IPS DF 6.9 (cell line): ENCODE measurements at places on chromosomes 16 and 17.

GRCh38 chr17:61459142-61459809 is 7.1 kb downstream of the TBX4 start:
- no peak for DNase-seq

GRCh38 chr16:8355675-8356074 is 234.6 kb downstream of the TMEM114 start:
- no peak for DNase-seq

DNA sequence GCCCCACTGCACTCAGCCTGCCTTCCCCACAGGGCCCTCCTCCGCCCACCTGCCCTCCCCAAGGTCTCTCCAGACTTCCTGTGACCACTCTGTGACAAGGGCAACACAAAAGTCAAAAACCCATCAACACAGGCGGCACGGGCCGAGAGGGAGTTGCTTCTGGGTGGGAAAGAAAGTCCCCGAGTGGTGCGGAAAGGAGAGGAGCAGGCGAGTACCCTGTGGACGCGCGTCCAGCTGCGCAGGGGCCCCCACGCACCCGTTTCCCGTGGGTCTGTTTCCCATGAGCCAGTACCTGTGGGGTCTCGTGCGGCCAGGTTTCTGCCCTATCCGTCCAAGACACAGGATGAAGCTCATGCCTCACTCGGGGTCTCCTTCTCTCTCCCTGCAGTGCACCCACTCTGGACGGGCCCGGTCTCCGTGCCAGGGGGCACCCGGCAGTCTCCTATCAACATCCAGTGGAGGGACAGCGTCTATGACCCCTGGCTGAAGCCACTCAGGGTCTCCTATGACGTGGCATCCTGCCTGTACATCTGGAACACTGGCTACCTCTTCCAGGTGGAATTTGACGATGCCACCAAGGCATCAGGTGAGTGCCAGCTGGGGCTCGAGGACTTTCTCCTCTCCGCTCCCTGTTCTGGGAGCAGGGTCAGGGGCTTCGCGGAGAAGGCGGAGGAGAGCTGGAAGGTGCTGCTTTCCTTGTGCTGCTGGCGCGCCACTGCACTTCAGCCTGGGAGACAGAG is 12.2 kb downstream of the CD2BP2 start:
- no peak for DNase-seq

GRCh38 chr16:48126801-48127644 is 28.8 kb downstream of the ABCC12 start:
- DNase-seq, result no peak

- DNase-seq, result no peak
Observed at GRCh38 chr16:26317885-26318284, 626.1 kb downstream of the HS3ST4 start.

GRCh38 chr17:16649585-16649984 is 4.1 kb downstream of the ZNF624 start:
- DNase-seq, result no peak

DNA sequence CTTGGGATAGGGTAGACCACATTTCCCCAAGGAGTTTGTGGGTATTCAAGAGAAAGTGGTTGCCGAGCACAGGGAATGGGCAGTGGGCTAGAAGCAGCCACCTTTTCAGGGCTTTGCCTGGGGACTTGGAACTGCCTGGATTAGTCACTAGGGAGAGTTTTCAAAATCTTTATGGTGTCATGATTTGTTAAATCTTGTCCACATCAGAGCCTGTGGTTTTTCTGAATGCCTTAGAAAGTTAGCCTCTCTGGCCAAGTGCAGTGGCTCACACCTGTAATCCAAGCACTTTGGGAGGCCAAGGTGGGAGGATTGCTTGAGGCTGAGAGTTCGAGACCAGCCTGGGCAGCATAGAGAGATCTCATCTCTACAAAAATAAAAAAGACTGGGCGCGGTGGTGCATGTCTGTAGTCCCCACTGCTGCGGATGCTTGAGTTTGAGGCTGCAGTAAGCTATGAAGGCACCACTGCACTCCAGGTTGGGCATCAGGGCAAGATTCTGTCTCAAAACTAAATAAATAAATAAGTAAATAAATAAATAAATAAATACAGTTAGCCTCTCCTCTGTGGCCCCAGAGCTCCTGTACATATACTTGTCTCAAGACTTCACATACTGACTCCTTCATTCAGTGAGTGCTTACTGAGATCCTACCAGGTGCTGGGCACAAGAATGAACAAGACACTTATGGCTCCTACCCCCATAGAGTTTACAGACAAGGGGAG is 76.3 kb upstream of the HNF1B start:
- DNase-seq, result no peak

DNA sequence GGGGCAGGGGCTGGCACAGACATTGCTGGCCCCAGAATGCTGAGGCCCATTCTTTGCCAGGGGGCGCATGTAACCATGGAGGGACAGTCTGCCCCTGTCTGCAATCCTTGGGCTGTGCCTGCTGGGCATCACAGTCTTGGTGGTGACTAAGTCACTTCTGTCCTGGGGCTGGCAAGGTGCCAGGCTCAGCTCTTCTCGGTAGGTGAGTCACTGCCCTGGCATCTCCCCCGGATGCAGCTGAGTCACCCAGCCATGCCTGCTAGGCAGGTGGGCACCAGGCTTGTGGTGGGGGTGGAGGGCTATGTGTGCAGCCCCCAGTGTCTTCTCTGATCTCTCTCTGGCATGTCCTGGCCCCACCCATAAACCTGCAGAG is 5.6 kb downstream of the RARA start:
- DNase-seq, result no peak

DNA sequence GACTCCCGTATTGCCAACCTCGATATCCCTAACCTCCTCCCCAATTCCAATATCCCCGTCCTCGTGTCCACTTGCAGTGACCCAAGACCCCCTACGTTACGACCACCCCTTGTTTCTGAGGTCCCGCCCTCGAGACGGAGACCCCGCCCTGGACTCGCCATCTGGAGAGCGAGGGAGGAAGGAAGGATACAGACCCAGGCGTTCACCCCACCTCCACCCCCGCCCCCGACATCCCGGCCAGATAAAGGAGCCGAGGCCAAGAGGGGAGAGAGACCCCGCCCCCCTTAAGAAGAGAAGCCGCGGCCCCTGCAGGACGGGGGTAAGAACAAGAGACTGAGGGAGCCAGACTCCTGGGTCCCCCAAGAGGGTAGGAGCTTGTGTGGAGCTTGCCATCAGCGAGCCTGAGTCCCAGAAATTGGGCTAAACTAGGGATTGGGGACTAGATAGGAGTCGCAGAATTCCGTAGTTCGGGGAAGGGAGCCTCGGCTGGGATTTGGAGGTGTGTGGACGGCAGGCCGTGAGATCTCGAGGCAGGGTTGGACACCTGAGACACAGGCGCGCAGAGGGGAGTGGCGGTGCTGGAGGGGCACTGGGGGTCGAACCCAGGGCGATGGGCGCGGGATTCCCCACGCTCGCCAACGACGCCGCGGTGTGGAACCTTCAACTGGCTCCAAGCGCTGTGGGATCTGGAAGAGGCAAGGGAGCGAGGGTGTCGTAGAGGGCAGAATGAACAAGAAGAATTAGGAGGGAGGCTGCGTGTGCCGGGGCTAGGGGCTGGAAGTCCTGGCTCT is at the start of gene BCL6B:
BCL6B (plus strand) TSS at position 270 of the 791 bp plus-strand sequence. CDS start 622 bp downstream, outside the sequence.
- no peak for DNase-seq

GRCh38 chr16:55470533-55471371 is 8.2 kb upstream of the MMP2 start:
- no peak for DNase-seq

GRCh38 chr17:70230850-70231640 is 61.7 kb downstream of the KCNJ2 start:
- no peak for DNase-seq

DNA sequence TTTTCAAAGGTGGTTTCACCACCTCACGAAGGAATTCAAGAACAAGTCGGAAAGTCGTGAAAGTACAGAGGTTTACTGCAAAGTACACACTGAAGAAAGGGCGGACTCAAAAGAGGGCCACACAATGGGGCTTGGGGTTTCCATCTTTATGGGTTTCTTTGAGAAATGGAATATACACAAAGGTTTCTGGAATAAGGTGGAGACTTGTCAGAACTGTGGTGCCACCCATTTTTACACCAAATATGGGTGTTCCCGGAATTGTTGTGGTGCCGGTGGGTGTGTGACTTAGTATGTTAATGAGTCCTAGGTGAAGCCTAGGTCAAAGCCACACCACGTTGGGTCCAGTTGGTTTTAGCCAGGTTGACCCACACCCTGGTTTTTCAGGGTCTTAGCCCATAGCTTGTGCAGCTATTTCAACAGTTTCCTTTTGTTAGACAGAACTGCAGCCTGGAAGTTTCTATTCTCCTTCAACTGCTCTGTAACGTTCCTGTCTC is 567 bp upstream of the GCSH start:
- no peak for DNase-seq

GRCh38 chr17:28042721-28043291 is 329 bp downstream of the NLK start:
- DNase-seq, result no peak

GRCh38 chr17:2722611-2723010 is 11.0 kb upstream of the CLUH start:
- DNase-seq, result no peak

GRCh38 chr16:63690961-63691360 is 1430.9 kb downstream of the CDH11 start:
- DNase-seq, result no peak

- no peak for DNase-seq
Observed at GRCh38 chr16:27444470-27444869, 42.5 kb downstream of the IL21R start.

DNA sequence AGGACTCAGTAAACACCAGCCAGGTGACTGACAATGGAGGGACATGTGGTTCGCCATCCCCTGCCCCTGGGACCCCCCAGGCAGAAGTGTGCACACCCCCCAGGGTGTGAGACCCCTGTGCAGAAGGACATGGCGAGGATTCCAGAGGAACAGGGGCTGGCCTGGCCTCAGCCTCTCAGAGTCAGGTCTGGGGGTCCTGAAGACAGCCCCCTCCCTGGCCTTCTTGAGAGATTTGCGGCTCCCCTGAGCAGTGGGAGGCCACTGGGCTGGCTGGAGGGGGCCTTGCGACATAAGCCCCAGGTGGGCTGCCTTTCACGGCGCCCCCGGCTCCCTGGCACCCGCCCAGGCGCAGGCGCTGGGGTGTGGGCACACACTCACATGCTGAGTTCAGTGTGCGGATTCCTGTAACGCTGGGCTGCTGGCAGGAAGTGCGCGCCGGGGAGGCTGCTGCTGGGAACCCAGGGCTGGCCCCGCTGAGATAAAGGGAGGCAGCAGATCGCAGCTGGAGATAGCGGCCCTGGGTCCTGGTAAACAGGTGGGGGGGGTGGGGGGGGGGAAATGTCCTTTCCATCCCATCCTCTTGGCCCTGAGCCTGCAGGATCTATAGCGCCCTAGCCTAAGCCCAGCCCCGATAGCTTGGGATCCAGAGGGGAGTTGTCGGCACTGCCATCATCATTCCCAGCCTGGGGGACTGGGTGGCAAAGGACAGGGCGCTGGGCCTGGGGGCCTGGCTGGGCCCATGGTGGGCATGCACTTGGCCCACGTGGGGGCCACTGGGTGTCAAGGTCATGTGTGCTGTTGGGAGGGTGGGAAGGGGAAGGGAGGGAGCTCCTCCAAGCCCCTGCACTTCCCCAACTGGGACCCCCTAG is 27.1 kb downstream of the TMEM235 start:
- no peak for DNase-seq

GRCh38 chr17:81197831-81198490 is 24.8 kb downstream of the CEP131 start:
- no peak for DNase-seq

- no peak for DNase-seq
Observed at GRCh38 chr16:75195811-75196790, 10.9 kb downstream of the CTRB2 start.

- no peak for DNase-seq
Observed at GRCh38 chr17:26963163-26963503, 330.8 kb upstream of the WSB1 start.

- DNase-seq, result no peak
Observed at GRCh38 chr17:9332132-9332494, 243.5 kb downstream of the STX8 start.

DNA sequence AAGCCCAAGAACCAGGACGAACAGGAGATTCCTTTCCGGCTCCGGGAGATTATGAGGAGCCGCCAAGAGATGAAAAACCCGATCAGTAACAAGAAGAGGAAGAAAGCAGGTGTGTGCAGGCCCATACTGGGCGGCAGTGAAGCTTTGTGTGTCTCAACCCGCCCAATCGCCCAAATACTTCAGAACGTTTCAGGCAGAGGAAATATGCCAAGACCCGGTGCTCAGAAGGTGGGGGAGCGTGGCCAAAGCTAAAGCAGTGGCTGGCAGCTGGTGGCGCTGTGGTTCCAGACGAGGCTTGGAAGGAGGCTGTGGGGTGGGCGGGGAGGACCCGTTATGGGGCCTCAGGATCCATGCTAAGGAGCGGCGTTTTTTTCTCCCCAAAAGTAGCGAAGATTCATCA is 1.2 kb downstream of the CCDC137 start:
- no peak for DNase-seq

DNA sequence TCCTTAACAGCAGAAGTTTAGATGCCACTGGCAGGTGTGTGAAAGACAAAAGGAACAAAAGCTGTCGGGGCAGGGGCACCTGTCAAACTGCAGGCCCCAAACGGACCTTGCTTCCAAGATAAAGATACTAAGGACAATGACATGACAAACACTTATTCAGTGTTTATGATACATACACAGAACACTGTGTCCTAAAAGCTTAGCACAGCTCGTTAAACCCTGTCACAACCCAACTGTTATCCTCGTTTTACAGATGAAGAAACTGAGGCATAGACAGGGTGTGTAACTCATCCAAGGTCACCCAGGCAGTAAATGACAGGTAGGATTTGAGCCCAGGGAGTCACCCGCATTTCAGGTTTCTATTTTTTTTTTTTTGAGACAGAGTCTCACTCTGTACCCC is 9.6 kb downstream of the SDK2 start:
- no peak for DNase-seq

DNA sequence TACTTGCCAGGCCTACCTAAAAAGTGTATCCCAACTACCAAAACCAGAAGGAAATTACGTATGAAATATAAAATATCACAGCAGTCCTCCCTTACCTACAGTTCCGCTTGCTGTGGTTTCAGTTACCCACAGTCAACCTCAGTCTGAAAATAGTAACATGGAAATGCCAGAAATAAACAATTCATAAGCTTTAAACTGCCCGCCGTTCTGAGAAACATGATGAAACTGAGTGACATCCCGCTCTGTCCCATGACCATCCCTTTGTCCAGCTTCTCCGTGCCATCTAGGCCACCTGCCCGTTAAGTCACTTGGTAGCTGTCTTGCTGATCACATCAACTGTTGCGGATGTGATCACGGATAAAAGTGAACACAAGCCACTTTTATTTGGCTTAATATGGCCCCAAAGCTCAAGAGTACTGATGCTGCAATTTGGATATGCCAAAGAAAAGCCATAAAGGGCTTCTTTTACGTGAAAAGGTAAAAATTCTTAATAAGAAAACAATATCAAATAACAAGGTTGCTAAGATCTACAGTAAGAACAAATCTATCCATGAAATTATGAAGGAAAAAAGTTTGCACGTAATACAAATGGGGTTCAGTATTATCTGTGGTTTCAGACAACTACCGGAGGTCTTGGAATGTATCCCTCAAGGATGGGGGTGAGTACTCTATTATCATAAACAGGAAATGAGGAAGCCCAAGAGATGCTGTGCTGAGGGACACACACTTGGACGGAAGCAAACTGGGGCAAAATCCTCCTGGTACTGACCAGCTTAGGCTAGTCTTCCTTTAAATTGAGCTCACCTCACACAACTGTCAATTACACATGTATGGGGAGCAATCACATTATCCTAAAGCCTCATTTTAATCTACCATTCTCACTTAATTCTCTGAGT is 8.2 kb downstream of the USP22 start:
- no peak for DNase-seq

- DNase-seq, result no peak
Observed at GRCh38 chr17:77217123-77217522, 76.4 kb downstream of the SEC14L1 start.
